ENCODE measurements at places on chromosomes 1 and 21.

- DNase-seq: no peak
Measured at GRCh38 chr1:172002725-172003345, 161.5 kb downstream of the DNM3 start.

GRCh38 chr21:46553993-46554392 lies 50.9 kb downstream of the S100B start:
- DNase-seq: peak; percentile 79

DNA sequence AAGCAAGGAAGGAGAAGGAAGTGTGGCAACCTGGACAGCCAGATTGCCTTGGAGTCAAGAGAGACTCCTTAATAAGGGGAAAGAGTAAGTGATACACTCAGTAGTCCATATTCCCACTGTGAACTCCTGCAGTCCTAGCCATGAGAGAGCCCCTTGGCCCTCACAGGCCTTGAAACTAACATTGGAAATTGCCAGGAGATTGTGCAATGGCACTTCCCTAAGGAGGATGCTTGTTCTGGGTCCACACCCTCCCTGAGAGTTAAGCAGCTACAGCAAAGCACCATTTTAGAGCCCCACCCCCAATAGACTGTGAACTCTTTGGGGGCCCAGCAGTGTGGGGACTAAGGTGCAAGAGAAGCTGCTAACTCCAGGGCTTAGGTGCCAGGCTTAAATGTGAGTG lies 367.7 kb upstream of the CAMK1G start:
- DNase-seq: no peak

DNA sequence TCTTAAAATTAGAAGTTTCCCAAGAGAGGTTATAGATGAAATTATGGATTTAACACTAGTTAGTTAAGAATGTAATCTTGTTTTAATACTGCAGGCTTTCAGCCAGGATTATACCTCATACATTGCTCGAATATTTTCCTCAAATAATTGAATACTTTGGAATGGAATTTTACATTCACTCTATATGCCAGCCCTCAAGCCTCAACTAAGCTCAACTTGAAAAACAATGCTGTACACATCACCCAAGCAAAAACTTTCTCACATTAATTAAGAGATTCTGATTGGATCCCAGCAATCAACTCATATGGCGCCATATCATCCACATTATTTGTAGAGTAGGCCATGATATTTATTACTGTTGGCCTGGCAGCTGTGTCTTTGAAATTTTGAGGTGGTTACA lies 710.7 kb upstream of the ADAMTS5 start:
- DNase-seq: no peak

DNA sequence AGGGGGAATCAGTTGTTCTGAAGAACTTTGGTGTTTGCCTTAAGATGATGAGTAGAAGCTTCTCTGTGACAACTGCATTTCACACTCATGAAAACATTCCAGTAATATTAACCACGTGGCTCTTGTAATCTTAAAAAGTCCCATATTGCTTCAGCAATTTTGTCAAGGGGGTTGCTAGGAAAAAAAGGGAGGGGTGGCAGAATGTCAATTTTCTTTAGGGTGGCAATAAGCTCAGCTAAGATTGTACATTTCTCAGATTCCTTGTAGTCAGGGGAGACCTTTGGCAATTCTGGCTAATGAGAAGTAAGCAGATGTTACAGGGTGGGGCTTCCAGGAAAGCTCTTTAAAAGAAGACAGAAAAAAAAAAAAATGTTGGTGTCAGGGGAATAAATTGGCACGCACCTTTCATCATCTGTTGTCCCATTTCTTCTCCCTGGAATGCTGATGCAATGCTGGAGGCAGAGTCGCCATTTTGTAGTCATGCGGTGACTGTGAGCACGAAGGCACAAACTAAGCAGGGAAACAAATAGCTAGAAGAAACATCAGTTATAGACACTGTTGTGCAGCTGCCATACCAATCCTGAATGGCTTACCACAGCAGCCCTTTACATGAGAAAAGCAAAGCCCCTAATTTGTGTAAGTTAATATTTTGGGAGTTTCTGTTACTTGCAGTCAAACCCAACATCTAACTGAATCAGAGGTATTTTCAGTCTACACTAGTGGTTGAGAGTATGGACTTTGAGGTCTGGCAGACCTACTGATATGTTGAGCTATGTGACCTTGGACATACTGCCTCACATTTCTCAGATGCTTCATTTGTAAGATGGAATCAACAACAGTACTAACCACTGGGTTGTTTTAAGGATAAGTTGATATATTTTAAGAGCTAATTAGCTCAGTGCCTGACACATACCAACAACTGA lies 56.1 kb upstream of the MRPS6 start:
- DNase-seq: no peak

DNA sequence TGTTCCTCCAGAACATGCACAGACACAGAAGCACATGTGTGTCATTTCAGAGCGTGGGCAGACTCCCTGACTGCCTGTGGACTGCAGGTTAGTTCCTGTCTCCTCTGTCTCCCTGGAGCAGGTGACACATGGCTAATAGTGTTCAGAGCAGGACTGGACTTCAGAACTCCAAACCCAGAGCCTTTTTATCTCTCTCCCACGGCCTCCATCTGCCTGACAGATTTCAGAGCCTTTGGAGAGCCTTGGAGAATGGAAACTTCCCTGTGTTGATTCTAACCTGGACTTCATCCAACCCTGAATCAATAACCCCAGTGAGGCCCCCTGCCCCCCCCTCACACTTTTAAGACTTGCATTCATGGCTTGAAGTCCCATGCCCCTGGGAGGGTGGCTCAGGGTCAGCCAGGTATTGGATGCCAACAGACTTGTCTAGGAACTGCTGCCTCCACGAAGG lies 44.4 kb downstream of the C1orf198 start:
- DNase-seq: no peak

GRCh38 chr1:3902111-3902511 lies 2.0 kb upstream of the C1orf174 start:
- no peak for DNase-seq
